Neuronal stem cell (in vitro differentiated cells): ENCODE measurements at places on chromosomes 1 and 21.

GRCh38 chr1:32714277-32714676, 11.7 kb upstream of the SYNC start:
- DNase-seq = no peak

DNA sequence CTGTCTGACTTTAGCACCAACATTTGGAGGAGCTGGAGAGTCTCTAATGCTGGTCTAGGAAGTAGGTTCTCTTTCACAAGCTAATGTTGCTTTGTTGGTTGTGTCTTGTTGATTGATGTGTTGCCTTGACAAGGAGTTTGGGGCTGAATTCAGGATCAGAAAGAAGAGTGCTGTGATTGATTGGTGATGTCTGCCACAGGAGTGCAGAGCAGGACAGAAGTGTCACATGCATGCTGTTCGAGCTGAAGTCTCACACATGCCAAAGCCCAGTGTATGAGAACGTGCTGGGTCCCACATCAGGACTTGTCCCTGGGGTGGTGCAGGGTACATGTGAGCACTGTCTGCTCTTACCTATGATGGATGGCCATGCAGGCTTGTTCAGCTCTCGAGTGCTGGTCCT, 694.4 kb downstream of the MATN1 start:
- DNase-seq = no peak

GRCh38 chr1:31628931-31629556, 11.6 kb downstream of the HCRTR1 start:
- DNase-seq = no peak

- peak; percentile 70 for DNase-seq
Observed at GRCh38 chr1:15430787-15431570, 7.3 kb upstream of the CTRC start.

- DNase-seq = no peak
Observed at GRCh38 chr1:61174060-61174795, 91.9 kb downstream of the NFIA start.

DNA sequence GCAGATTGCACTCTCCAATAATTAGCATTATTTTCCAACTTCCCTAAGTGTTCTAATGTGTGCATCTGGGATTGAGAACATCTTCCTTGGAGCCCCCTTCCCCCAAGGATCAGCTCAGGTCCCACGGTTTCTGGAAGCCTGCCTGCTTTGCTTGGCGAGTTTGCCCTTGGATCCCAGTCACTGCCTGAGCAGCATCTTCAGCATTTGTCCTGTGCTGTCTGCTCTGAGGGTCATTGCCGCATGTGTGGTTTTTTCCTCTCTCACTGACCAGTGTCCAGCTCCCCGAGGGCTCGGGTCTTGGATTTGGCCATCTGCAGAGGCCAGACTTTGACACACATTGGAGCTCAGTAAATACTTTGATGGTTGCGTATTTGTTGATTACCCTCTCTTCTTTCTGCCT, 18.1 kb downstream of the VANGL2 start:
- no peak for DNase-seq
